Mammary epithelial cell (primary cell): ENCODE measurements at places on chromosomes 1 and 21. TPM values are rescaled to one million over a fixed set of nuclear protein-coding genes. Genes with fewer than 3 reads are reported as not detected.

GRCh38 chr1:204151552-204152309 is at the start of gene ETNK2:
TSS of gene ETNK2 (minus strand) at chr1:204152044. CDS start at chr1:204151852, 192 bp downstream.
- DNase-seq: no peak

GRCh38 chr1:206105464-206105995 is 11.7 kb downstream of the AVPR1B start:
- DNase-seq: peak; percentile 38

DNA sequence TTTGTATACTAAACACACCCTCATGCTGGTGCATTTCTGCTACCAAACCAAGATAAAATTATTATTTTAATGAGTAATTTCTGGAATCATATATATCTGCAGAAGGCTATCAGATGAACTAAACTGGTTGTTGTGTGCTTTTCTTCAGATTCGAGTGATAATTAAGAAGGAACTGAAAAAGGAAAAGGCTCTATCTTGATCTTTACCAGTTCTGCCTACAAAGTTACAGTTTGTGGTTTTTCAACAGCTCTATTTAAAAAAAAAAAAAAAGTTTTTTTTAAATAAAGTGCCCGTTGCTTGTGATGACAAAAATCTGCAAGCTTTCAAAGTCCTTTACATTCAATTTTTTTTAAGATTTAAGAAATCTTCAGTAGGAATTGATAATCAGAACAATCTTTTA is 13.6 kb downstream of the DENND1B start:
- no peak for DNase-seq

DNA sequence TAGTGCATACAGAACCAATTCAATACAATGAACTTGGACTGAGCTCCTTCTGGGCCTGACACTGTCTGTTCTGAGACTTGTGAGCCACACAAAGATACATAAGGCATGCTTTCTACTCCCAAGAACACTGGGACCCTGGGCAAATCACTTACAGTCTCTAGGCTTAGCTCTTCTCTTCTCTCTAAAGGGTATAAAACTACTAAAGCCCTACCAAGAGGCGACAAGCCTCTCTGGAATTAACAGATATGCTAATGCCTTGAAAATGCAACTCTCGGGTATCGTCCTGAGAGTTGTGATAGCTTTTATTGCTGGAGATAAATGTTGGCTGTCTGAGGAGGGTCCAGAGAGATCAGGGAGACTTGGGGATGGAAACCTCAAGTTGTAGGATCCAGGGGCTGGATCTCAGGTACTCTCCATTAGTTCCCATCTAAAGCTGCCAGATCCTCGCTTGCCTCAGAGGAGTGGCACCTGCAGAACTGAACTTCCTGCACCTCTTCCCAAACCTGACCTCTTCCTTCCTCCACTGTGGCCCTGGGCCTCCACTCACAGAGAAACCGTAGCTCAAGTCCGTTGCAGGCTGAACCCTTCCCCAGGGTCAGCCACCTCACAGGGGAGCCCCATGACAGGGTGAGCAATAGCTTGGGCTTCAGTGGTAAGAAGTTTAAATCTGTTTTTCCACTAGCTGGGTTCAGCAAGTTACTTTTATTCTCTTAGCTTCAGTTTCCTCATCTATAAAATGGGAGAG is 11.5 kb upstream of the CFAP45 start:
- no peak for DNase-seq

DNA sequence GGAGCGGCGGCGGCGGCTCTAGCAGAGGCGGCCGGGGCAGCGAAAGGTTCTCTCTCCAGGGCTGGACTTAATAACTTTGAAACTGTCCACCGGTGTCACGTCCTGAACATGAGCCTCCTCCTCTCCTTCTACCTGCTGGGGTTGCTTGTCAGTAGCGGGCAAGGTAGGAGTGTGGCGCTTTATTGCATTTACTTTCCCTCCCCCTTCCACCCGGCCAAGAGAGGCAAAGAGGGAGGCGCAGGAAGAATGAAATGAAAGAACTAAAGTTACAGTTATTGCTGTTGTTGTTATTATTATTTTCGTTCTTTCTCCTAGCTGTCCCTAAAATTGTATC is 214 bp downstream of the NCAM2 start:
- DNase-seq: no peak

DNA sequence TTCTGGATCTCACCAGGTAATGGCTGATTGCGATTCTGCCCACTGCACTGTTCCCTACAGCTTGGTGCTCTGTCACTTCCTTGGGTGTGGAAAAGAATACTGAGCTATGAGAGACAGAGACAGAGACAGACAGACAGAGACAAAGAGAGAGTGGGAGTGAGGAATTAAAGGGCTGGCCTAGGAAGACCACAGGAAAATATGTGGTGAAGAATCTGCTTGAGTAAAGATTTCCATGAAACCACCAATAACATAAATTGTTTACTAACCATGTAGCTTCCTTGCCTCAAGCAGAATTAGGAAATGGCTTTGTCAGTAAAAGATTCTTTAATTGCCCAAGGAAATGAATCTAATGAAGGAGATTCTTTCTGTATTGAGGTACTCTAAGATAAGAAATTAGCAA is 54.4 kb downstream of the MPZL1 start:
- DNase-seq: peak; percentile 31

Gene CHD5
- total RNA-seq: 0.13 and 0.49 TPM in 2 replicates

Gene SLAMF1
- not detected in 2 replicates for total RNA-seq

Gene MAN1C1
- 0.07 and 0.08 TPM in 2 replicates for total RNA-seq

Gene CLCA4
- total RNA-seq: 0.11 and 0.24 TPM in 2 replicates
